Ovary (tissue), 10 donors: ENCODE measurements at places on chromosomes 7 and 10. TPM values are rescaled to one million over a fixed set of nuclear protein-coding genes. Genes with fewer than 3 reads are reported as not detected.

Gene GIMAP8
- 6.9 TPM for total RNA-seq

Gene KCP
- 0.23 TPM for total RNA-seq

Gene PTCD1
- total RNA-seq, result 5.6 TPM

Gene POT1
- 25.5 TPM for total RNA-seq

Gene VWDE
- total RNA-seq, result 0.79 TPM

Gene ELFN1
- 0.78 TPM for total RNA-seq

Gene KCNIP2
- 5.9 TPM for total RNA-seq

Gene TMEM270
- not detected for total RNA-seq

Gene TMEM229A
- total RNA-seq, result 0.47 TPM

Gene LRIT2
- not detected for total RNA-seq

Gene OR13A1
- total RNA-seq, result not detected

Gene TFEC
- 1.8 TPM for total RNA-seq

Gene CALCR
- total RNA-seq, result 0.10 TPM

Gene BAIAP2L1
- 2.9 TPM for total RNA-seq

Gene FIGNL1
- total RNA-seq, result 7.4 TPM

Gene MMD2
- not detected for total RNA-seq

Gene HOXA4
- 2.3 TPM for total RNA-seq

Gene IKZF1
- total RNA-seq, result 7.5 TPM

Gene CYP2C19
- total RNA-seq, result not detected

Gene RBM20
- total RNA-seq, result 0.96 TPM

Gene RHOBTB1
- total RNA-seq, result 5.6 TPM

Gene FAM3C
- total RNA-seq, result 35.9 TPM

Gene SNX10
- 2.0 TPM for total RNA-seq

Gene FAM25C
- not detected for total RNA-seq

Gene TMEM130
- 0.92 TPM for total RNA-seq

Gene CD36
- total RNA-seq, result 5.5 TPM

Gene OTUD1
- 13.3 TPM for total RNA-seq

Gene RPEL1
- total RNA-seq, result not detected

Gene COMTD1
- 20.2 TPM for total RNA-seq

Gene PRLHR
- total RNA-seq, result 0.57 TPM

Gene BICC1
- total RNA-seq, result 21.6 TPM

Gene PNLIPRP1
- total RNA-seq, result not detected

Gene ODAD2
- 2.5 TPM for total RNA-seq

Gene EN2
- total RNA-seq, result not detected

Gene PDE6C
- total RNA-seq, result not detected

Gene CLDN4
- total RNA-seq, result 9.4 TPM

Gene NEUROD6
- not detected for total RNA-seq

Gene LRIT1
- total RNA-seq, result not detected

Gene CNPY1
- not detected for total RNA-seq

Gene RPS24
- total RNA-seq, result 5,320 TPM

Gene CACNB2
- 60.9 TPM for total RNA-seq

Gene ANKRD30A
- total RNA-seq, result not detected

Gene HOXA6
- total RNA-seq, result 1.9 TPM

Gene TWIST1
- 5.0 TPM for total RNA-seq

Gene AS3MT
- total RNA-seq, result 3.5 TPM

Gene BCL7B
- total RNA-seq, result 39.7 TPM

Gene ZPBP
- total RNA-seq, result not detected

Gene ANXA7
- total RNA-seq, result 115 TPM
